AG09309 (cell line): ENCODE measurements at places on chromosomes 2 and 18.

DNA sequence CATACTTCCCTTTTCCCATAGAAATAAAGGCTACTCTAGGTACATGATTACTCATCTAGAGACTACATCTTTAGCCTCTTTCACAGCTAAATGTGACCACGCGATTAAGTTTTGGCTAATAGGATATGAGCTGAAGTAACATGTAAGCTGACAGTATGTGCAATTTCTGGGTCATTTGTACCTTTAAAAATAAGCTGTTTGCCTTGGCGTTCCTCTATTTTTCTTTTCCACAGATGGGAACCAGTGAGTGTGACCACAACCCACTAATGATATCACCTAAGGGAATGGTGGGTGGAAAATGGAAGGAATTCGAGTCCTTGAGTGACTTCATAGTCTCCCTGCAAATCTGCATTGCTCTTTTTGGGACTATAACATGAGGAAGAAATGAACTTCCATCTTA is 11.7 kb upstream of the NABP1 start:
- DNase-seq: no peak

DNA sequence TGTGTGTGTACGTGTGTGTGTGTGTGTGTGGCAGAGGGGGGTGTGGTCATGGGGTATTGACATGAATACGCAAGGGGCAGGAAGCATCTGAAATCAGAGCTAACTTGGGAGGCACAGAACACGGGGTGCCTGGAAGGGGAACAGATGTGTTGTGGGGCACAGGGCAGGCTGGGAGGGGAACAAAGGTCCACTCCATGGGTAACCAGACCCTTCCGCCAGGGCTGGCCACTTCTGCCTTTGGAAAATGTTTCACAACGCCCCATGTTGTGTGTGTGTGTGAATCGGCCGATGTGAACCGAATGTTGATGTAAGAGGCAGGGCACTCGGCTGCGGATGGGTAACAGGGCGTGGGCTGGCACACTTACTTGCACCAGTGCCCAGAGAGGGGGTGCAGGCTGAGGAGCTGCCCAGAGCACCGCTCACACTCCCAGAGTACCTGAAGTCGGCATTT is at the start of gene SLC11A1:
SLC11A1 (plus strand) TSS at position 358 of the 451 bp plus-strand sequence. CDS start 96 bp downstream, outside the sequence.
- DNase-seq: no peak

DNA sequence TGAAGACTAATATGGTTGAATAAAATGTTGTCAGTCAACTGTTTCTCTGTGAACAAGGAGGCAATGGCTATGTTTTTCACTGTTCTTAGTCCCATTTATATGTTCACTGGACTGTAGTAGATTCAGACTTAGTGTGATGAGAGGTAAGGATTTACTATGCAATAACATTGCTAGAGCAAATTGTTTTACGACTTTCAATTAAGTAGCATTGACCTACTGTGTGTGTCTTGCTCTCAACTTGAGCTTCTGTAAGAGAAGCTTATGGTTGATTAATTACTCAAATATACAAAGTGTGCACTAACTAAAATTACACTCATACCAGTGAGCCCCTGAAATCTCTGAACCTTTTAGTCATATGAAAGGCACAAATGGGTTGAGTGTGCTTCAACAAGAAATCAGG is 168.6 kb downstream of the RAPGEF4 start:
- no peak for DNase-seq

GRCh38 chr2:46471-47345 is at the start of gene FAM110C:
Gene FAM110C, minus strand, starts transcription at chr2:46505. Its CDS starts 120 bp downstream, at chr2:46385.
- DNase-seq: no peak
